Fibroblast of skin of right quadriceps (primary cell): ENCODE measurements at places on chromosomes 12 and 14.

- DNase-seq = peak; percentile 36
Observed at GRCh38 chr14:38171197-38171596, 36.5 kb upstream of the SSTR1 start.

- no peak for DNase-seq
Observed at GRCh38 chr14:96624661-96625425, 122.7 kb downstream of the PAPOLA start.

DNA sequence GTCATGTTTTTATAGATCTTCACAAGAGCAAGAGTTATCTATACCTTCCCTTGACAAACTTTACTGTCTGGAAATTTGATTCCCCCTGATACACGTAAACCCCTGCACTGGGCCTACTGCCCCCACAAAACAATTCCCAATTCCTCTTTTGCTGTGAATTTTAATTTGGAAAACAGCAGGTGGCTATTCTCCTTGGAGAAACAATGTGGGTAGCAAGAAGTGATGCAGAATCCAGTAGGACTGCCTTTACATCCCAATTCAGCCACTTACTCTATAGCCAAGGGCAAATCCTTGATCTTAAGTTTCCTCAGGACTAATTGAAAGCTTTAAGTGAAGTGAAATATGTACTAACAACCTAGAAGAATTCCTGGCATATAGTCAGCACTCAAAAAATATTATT lies 129.3 kb downstream of the ACSS3 start:
- DNase-seq = no peak

DNA sequence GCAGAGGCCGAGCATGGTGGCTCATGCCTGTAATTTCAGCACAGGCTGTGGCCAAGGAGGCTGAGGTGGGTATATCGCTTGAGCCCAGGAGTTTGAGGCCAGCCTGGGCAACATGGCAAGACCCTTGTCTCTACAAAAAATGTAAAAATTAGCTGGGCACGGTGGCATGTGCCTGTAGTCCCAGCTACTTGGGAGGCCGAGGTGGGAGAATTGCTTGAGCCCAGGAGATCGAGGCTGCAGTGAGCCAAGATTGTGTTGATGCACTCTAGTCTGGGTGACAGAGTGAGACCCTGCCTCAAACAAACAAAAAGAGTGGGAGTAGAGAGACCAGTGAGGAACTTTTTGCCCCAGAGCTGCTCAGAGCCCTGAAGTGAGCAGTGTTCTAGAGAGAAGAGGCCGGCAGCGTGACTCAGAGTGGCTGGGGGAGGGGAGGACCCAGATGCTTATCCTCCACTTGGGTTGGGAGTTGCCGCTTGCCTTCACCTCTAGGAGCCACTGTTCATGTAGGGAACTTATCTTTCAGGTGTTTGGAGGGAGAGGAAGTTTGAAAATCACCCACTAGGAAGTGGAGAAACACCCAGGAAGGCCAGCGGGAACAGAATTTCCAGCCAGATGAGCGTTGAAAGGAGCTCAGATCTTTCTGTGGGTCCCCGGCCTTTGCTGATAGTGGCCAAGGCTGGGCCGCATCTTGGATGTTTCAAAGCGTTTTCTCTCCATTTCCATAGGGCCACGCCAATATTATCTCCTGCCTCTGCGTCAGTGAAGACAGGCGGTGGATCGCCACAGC lies 15.3 kb downstream of the CFAP251 start:
- DNase-seq = peak; percentile 62

DNA sequence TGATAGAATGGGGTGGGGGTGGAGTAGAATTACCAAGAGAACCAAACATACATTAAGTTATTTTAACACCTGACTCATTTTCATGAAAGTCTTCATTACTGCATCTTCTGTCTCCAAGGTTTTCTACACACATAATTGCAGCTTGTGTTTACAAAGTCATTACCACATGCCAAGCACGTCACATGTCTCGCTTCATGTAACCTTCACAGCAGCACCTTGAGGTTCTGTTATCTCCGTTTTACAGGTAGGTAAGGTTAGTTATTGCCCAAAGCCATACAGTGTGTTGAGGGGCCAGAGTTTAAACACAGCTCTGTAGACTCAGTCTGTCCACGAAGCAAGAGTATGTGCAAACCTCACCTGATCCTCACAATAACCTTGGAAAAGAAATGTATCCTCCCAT lies 64.3 kb upstream of the RBM19 start:
- DNase-seq = no peak

DNA sequence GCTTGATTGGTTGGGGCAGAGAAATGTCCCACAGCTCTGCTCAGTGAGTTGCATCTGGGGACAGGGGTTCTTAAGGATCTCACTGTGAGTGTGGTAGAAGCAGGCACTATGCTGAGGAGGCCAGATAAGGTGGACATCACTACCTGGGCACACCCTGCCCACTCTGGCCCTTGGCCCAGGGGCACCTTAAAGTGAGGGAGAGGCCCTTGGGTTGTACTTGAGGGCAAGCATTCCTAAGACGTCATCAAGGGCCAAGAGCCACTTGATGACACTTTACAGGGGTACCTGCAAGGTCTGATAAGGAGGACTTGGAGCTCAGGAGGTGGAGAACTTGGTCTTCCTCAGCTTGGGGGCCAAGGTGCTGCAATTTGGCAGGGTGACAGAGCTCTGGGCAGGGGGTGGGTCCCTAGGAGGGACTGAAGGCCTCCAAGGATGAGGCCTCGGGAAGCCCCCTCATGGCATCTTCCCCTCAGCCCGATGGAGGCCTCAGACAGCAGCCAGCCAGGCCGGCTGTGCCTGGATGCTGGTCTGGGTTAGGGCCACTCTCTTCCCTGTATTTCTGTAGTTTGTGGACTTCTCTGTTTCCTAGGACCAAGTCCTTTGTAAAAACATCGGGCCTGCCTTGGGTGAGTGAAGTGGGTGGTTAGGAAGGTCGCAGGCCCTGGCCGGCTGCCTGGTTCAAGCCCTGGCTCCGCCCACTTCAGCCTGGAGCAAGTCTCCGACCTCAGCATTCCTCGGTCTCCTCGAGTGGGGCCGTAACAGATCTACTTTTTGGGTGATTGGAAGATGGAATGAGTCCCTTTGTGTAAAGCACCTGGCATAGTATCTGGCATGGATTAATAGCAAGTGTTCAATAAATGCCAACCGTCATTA lies 24.8 kb downstream of the GPR68 start:
- no peak for DNase-seq

DNA sequence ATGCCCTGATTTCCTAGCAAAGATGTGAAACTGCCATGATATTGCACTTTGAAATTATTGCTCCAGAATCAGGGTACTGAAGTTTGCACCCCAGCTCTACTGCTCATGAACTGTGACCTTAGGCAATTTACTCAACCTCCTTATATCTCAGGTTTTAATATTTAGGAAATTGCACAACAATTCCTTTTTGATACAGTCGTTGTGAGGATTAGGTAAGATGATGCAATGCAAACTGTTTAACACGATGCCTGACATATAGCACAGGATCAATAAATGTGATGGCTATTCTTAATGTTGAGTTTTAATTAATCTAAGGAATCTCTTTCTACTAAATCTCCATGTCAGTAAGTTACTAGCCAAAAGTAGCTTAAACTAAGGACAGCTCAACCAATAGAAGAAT lies 555.8 kb downstream of the GALC start:
- no peak for DNase-seq

DNA sequence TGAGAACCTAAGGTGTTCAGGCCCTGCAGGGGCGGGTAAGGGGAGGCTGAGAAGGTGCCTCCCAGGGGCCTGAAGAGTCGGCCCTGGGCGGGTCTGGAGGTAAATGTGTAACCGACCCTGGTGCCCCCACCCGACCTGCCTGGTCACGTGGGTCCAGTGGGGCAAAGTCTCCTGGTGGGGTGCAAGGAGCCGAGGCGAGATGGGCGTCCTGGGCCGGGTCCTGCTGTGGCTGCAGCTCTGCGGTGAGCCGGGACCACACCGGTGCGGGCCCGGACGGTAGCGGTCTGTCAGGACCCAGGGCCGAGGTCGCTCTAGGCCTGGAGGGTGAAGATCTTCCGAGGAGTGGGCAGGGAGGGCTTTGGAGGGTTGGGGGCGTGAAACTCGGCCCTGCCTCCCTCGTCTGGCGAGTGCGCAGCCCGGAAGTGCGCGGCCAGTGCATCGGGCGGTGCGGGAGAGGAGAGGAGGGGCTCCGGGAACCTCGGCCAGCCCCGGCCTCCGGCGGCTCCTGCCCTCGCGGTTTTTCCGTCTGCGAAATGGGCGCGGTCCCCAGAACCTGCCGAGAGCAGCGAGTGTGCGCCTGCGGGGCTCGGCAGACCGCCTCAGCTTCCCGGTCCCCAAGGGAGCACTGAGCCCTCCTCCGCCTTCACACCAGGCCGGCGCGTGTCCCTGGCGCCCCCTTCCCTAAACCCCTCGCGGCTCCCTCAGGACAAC lies at the start of gene AMN:
Gene AMN, plus strand, starts transcription at position 174 of the 711 bp plus-strand sequence. Its CDS starts 26 bp downstream, at position 200.
- DNase-seq = no peak

- no peak for DNase-seq
Observed at GRCh38 chr12:113823016-113823415, 143.1 kb downstream of the RBM19 start.

DNA sequence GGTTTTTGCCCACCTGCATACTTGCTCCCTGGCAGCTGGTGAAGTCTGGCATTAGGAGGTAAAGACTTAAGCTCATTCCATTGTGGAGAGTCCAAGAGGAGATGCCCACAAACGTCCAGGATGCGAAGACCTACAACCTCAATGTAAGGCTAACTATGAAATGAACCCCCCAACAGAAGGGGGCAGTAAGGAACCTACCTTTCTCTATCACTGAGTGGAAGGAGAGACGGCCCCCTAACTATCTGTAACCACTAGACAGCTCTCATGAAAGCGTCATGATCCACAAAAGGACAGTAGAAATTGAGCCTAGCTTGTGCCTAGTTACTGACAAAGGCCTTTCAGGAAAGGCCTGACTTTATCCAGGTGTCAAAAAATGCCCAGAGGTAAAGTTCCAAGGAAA lies 55.3 kb downstream of the ZFYVE21 start:
- no peak for DNase-seq

DNA sequence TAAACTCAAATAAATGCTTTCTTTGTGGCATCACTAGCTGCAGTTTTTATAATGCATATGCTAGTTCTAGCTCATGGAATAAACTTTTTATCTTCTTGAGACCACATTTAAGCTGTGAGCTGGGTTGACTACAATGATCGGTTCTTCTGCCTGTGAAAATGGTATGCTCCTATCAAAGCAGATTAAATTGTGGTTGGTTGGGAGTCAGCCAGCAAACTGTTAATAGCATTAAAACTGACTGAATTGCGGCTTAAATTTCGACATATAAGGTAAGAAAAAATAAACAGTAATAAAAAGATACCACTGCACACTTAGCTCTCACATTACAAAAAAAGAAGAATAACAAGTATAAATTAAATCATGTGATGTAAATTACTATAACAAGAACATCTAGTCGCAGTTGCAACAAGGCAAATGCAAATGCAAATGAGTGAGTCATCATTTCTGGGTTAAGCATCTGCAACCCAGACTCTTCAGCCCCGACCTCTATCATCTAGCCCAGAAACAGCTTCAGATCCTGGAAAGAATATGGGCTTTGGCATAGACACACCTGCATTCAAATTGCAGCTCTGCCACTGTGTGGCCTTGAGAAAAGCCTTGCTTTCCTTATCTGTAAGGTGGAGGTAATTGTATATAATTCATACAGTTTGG lies 19.8 kb upstream of the DHRS7 start:
- peak; percentile 6 for DNase-seq

- no peak for DNase-seq
Observed at GRCh38 chr14:62706217-62706616, 339.0 kb downstream of the KCNH5 start.

GRCh38 chr12:130574402-130574801 lies 141.7 kb downstream of the RIMBP2 start:
- DNase-seq = no peak
